ELF-1 (cell line): ENCODE measurements at places on chromosomes 1 and 21.

- no peak for DNase-seq
These were observed 14.8 kb downstream of the FMOD start for GRCh38 chr1:203336097-203336496.

DNA sequence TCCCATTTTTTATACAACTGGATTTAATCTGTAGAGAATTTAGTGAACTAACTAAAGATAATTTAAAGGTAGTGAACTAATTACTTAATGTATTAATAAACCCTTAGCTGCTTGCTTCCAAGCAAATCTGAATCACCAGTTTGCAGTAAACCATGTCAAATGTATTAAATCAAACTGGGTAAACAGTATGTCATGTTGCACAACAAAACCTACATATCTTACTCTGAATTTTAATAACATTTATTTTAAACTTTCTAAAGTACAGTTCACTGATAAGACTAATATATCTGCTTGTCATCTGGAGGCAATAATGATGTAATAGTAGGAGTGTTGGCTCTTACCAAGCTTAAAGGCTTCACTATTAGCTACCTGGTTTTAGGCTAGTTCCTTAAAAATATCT is 52.5 kb upstream of the SCYL3 start:
- DNase-seq: no peak

DNA sequence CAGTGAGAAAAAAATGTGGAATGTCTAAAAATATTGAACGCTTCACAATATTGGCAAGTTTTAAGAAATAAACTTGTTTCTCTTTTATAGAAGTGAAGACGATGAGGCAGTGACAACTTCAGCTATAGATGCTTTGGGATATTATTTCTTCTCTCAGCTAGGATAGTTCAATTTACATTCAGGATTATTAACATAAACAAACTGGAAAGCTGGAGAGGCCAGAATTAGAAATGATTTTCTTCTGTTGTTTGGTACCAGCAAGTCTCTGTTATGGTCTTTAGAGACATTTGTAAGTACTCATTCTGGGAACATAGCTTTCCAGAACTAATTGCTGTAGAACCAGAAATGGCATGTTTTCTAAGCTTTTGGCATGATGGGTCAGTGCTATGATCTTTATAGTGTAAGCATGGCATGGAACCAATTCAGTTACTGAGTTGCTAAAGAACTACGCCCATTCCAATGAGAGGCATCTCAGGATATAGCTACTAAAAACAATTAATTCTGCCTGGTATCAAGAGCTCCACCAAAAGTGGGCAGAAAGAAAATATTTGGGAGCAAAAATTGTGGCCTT is 599.5 kb upstream of the B3GALT2 start:
- no peak for DNase-seq

GRCh38 chr1:150009604-150010392 is 728 bp downstream of the OTUD7B start:
- peak; percentile 70 for DNase-seq

DNA sequence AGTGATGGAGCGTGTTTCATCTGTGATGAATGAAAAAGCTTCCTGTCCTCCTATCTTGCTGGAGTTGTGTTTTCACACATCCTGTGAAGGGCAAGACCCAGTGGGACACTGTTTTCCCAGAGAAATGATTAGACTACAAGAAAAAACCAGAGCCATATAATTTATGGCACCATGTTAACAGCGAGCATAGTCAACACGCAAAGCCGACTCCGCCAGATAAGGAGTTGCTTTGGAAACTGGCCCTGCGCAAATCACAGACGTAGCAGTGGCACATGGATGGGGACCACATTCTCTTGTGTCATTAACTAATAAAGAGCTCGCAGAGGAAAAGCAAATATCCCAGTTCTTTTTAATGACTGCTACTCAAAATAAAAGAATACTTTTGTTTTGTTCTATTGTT is 471.2 kb upstream of the RUNX1 start:
- no peak for DNase-seq

DNA sequence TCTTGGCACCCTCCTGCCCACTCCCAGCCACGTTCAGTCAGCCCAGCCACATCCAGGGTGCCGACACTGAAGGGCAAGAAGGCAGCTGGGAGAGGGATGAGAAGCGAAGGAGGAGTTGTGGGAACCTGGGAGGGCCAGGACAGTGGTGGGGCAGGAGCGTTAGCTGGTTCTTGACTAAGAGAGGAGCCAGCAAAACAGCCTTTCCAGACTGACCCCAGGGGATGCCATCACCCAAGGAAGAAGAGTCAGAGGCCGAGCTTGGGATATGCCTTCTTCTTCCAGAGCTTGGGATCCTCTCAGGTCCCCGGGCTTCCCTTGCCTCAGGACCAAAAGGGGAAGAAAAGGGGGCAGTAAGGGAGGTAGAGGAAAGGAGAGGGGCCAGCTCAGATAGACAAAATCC is 7.2 kb downstream of the INKA2 start:
- no peak for DNase-seq

DNA sequence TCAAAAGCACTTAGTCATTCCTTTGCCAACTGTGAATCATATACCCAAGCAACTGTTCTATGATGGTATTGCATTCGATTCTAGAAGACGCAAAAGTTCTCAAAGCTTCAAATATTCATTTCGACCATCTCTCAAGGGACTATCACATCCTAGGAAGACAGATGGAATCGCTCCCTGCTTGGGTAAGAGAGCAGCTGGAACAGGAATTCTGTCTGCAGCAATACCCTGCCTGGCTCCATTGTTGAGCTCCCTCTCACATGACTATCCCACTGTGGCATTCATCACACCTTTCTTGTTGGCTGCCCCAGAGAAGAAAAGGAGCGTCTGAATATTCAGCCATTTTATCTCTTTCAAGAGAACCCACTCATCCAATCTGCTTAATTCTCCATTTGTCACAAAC is 397.7 kb downstream of the NTNG1 start:
- no peak for DNase-seq

- DNase-seq: peak; percentile 97
These were observed 63.5 kb upstream of the NFASC start for GRCh38 chr1:204806943-204807687.

- no peak for DNase-seq
These were observed 708.1 kb downstream of the PTPRU start for GRCh38 chr1:29944253-29944905.

GRCh38 chr1:101918277-101918676 is 78.4 kb downstream of the OLFM3 start:
- no peak for DNase-seq

GRCh38 chr1:204136814-204137213 is 15.0 kb downstream of the ETNK2 start:
- no peak for DNase-seq

DNA sequence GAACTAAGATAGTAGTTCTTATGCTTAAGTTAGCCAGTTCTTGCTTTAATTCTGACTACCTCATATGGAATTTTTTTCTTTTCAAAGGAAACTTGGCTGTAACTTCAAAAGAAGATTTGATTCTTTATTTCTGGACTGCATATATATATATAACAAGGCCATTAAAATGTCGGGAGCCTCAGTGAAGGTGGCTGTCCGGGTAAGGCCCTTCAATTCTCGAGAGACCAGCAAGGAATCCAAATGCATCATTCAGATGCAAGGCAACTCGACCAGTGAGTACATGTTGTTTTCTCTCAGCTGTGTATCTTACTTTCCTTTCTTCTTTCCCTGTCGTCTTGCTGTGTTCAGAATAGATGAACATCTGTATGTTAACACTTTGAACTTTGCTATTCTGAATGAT is 21.8 kb downstream of the KIF1B start:
- no peak for DNase-seq

- DNase-seq: no peak
These were observed 135.0 kb downstream of the ATP5PO start for GRCh38 chr21:33780631-33781030.

GRCh38 chr1:18789246-18789645 is 70.2 kb downstream of the TAS1R2 start:
- DNase-seq: no peak

- no peak for DNase-seq
These were observed 10.6 kb downstream of the FCMR start for GRCh38 chr1:206911064-206911663.
